ENCODE measurements at places on chromosomes 4 and X.

DNA sequence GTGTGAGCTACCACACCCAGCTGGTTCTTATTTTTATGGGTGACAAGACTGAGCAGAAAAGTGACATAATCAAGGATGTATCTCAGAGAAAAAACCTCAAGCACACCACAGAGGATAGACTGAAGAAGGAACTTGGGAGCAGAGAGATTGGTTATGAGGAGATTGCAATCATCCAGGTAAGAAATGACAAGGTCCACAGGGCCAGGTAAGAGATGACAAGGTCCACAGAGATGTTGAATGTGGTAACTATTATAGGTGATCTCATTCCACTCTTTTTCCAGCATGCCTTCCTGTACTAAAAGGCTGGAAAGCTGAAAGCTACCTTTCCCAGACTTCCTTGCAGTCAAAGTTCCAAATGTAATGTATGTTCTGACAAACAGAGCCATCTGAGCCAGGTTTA is 15.9 kb upstream of the RBM47 start:
- no peak for DNase-seq

- no peak for DNase-seq
Measured at GRCh38 chr4:104983615-104984179, 163.0 kb upstream of the TET2 start.

DNA sequence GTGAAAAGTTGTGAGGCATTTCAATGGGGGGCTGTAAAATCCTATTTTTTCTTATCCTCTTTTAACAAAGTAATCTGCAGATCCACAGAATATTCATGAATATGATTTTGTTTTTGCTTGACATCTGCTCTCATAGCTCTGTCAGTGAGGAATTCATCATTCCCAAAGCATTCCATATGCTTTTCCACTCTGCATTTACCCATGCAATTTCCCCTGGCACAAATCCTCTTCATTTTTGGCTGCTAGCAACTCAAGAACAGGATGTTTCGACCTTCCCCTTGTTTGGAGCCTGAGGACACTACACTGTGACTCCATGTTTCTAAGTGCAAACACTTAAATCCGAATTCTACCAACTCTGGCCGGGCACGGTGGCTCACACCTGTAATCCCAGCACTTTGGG is 48.5 kb downstream of the KLHL15 start:
- no peak for DNase-seq

GRCh38 chr4:40572692-40573310 is 56.9 kb downstream of the RBM47 start:
- no peak for DNase-seq

GRCh38 chr4:74539044-74539790 is 94.3 kb downstream of the AREG start:
- no peak for DNase-seq
